ENCODE measurements at places on chromosomes 11 and 22.

DNA sequence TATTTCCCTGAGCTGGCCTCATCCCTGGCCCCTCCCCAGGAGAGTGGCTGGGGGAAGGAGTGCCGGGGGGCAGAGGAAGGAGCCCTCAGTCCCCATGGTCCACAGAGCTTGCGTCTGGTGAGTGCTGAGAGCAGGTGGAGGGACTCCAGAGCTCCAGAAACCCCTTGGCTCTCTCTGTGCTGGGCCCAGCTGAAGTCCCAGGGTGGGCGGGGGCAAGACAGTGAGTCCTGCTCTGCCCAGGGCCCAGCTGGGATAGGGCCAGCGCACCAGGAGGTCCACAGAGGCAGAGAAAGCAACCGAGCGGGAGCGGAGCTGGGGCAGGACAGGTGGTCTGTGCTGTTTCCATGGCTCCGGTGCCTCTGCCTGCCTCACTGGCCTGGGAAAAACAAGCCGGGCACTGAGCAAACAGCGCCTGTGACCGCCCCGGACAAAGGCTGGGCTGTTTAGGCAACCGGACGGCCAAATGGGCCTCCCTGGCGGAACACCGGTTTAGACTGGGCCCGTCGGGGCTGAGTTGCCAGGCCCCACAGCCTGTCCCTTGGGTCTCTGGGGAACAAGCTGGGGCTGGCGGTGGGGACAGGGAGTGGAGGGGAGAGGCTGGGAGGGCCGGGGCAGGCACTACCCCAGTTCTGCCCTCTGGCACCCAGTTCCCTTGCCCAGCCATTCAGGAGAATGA lies 34.1 kb upstream of the WNT7B start:
- DNase-seq: no peak

DNA sequence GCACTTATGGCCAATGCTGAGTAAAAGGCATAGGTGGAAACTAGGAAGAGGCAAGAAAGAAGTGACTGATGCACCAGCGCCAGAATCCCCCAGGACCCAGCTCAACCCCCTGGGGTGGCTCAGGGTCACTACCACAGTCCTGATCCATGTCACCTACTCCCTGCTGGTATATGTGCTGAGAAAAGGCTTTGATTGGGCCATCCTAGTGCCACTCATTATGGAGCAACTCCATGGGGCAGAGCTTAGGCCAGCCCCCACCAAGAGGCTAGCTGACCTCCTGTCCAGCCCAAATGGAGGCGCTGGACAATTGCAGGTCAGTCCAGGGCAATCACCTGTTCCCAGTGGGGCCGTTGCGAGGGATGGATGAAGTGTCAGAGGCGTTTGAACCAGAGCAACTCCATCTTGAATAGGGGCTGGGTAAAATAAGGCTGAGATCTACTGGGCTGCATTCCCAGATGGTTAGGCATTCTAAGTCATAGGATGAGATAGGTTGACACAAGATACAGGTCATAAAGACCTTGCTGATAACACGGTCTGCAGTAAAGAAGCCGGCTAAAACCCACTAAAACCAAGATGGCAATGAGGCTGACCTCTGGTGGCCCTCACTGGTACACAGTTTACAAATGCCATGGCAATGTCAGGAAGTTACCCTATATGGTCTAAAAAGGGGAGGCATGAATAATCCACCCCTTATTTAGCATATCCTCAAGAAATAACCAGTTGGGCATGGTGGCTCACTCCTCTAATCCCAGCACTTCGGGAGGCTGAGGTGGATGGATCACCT lies 20.6 kb upstream of the DAGLA start:
- no peak for DNase-seq

GRCh38 chr11:30310623-30311022 lies 12.3 kb upstream of the ARL14EP start:
- no peak for DNase-seq

- peak; percentile 74 for DNase-seq
Observed at GRCh38 chr11:123616505-123617198, 37.8 kb downstream of the SCN3B start.

DNA sequence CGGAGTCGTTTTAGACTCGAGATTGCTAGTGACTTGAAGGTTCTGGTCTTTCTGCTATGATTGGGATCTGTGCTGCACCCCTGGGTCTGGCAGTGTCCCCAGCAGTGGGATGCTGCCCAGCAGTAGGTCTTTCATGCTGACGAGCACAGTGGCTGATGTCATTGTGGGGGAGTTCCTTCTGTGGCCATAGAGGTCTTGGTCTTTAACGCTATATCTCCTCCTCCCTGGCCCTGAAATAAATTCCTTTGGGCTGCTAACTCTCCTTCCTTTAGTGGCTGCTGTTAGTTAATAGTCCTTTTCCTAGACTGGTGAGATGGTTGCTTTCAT lies 136.3 kb downstream of the TEAD1 start:
- DNase-seq: no peak
